ENCODE measurements at places on chromosomes 5 and 9.

DNA sequence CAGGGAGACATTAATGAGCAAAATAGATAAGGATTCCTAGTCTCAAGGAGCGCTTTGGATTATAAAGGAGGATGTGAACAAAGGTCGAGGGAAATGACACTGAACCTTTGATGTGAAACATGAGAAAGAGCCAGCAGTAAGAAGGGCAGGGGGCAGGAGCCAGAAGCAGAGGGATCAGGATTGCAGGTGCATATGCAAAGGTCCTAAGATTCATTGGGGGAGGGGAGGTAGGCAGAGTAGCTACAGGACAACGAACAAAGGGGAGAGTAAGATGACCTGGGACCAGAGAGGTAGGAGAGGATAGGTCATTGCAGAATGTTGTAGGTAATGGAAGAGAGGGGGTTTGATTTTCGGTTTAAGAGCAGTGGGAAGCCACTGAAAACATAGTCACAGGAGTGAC is 129.2 kb upstream of the TRPM3 start:
- DNase-seq: no peak

DNA sequence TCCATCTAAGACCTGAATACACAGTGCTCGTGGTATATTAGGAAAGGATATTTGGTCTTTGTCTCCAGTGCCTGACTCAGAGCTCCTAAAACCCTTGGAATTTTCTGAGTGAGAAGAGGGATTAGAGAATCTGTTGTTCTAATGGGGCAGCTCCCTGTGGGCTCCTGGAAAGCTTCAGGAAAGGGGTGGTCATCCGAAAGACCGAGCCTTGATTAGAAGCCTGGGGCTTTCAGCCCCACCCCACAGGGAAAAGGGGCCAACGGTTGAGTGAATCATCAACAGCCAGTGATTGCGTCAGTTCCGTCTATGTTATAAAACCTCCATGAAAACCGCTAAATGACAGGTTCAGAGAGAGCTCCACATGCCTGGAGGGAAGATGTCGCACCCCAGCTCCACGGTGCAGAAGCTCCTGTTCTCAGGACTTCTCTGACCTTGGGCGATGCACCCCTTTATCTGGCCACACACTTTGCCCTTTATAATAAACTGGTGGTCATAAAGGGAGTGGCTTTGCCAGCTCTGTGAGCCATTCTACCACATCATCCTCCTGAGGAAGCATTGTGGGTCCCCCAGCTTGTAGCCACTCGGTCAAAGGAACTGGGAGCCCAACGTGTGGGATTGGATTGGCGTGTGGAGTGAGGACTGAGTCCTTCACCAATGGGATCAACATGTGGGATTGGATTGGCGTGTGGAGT is 71.0 kb upstream of the ICE1 start:
- DNase-seq: no peak

- no peak for DNase-seq
Observed at GRCh38 chr5:67141644-67142043, 55.0 kb downstream of the CD180 start.

DNA sequence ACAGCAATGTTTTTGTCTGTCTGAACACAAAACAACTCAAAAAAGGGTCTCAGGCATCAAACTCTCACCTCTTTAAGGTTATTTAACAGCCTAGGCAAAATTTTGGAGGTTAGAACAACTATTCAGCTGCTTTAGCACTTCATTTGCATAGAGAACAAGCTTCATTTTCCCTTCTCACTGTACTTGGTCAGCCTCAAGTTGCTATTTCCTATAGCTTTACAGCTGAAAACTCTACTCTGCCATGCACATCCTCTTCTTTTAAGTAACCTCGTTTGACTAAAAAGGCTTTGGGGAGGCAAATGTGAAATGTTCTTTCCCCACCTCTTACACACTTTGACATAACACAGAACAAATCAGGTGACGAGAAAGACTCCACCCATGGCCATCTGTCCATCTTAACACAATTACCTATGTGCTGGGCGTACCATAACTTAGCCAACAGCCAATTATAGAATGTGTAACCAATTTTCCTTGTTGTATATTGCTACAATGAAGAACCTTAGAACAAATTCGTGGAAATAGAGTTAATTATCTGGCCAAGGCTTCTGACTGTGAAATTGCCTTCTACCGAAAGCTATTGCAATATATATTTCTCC is 195.7 kb downstream of the DCP2 start:
- DNase-seq: no peak

GRCh38 chr9:136351252-136351800 is 12.2 kb downstream of the DNLZ start:
- DNase-seq: no peak

DNA sequence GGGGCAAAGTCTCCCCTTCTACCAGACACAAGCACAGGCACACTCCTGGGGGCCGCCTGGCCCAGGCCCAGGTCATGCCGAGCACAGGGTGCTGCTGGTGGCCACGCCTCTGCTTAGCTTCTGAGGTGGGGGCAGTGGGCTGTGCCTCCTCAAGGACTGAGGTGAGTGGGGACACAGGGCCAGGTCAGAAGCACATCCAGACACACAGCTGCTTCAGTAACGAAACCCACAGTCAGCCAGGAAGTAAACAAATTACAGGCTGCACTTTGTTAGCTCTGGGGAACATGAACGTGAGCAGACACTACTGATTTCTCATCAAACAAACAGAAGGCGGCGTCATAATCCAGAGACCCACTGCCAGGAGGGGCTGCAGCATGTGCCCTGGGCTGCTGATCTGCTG is 192.4 kb downstream of the HSPA4 start:
- no peak for DNase-seq

DNA sequence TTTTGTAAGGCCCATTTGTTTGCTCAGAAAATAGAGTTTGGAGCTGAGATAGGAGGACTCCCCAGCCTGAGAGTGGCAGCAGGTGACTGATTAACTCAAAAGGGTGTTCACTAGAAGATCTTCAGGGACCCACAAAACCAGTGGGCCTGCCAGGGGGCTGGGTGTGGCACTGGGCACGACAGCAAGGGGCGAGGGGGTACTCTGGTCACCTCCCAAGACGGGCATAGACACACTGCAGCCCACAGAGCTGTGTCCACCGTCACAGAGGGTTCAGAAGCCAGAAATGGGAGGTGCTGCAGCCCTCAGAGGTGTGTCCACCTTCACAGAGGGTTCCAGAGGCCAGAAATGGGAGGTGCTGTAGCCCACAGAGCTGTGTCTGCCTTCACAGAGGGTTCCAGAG is 75.6 kb upstream of the CACNA1B start:
- DNase-seq: no peak

DNA sequence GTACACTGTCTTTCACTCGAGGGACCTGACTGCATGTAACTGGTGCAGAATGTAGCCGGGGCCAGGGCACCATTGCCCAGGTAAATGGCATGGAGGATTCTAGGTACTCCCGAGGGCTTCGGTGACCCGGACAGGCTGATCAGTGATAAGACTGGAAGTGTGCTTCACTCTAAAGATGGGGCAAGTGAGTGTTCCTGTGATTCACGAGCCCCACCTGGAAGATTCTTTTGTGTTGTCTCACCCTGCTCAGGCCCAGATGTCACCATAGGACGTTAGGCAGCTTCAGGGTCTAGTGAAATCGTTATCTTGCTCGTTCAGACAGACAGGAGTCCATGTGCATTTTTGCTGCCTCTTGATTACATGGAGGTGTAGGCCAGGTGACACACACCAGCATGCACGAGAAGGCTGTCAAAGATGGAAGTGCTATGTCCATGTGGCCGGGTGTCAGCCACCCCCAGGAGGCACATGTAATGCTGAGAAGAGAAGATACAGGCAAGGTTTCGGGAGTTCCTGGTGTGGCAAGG is 73.9 kb downstream of the WNK2 start:
- no peak for DNase-seq

- no peak for DNase-seq
Observed at GRCh38 chr9:88578121-88579049, 43.4 kb downstream of the NXNL2 start.

DNA sequence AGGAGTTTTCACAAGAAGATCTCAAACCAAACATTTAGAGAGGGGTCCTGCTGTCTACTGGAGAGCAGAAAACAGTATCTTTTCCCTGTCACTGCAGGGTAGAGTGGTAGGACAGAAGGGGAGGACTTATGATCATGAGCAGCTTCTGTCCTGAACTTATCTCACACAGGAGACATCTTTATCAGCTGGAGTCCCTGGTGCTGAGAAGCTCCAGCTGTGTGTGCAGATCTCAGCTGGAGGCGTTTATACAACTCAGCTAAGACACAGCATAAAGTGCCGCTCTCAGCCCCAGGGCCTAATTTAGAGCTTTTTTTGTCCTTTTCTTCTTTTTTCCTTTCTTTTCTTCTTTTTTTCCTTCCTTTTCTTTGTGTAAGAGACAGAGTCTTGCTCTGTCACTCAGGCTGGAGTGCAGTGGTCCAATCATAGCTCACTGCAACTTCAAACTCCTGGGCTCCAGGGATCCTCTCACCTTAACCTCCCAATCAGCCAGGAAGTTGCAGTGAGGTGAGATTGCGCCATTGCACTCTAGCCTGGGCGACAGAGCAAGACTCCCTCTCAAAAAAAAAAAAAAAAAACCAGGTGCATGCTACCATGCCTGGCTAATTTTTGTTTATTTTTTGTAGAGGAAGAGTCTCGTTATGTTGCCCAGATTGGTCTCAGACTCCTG is 31.9 kb downstream of the CCDC125 start:
- no peak for DNase-seq

- no peak for DNase-seq
Observed at GRCh38 chr5:175243441-175243840, 200.5 kb downstream of the DRD1 start.
